Stimulated activated CD4-positive, alpha-beta T cell treated with anti-CD3 and anti-CD28 coated beads, Interleukin-1b, Interleukin-23, amount 100 ng/mL, for 1 hour (primary cell): ENCODE measurements at places on chromosomes 7 and 10.

- no peak for DNase-seq
Observed at GRCh38 chr10:96984541-96985131, 152.5 kb downstream of the LCOR start.

- DNase-seq, result no peak
Observed at GRCh38 chr7:78953726-78954363, 499.6 kb downstream of the MAGI2 start.

DNA sequence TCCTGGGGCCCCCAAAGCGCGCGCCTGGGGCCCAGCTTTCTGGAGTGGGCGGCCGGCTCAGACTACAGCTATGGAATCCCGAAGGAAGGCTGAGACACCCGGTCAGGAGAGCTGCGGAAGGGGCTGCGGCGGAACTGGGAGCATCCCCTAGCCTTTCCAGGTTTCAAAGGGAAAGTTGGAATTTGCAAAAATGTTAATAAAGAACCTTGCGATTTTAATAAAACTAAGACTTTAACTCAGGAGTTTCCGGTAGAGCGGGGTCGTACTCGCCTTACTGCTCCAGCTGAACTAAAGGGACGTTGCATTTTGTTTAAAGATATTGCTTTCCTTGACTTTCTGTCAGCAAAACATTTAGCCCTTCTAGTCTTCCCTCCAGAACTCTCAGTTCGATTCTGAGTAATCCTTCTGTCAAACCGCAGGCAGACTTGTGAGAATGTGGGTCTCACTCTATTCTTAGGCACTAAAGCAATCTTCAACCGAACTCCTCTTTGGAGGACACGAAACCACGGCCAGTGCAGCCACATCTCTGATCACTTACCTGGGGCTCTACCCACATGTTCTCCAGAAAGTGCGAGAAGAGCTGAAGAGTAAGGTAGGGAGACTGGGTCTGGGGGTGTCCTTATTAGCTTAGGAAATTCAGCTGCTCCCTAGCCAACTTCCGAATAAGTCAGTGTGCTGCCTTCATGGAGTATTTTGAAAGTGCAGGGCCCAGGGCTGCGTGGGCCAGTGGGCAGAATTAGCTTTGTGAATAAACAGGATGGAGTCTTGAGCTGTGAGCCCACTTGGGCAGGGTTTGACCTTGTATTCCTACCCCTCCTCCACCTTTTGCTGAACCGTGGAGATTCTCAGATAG, 1.9 kb downstream of the CYP26A1 start:
- no peak for DNase-seq

DNA sequence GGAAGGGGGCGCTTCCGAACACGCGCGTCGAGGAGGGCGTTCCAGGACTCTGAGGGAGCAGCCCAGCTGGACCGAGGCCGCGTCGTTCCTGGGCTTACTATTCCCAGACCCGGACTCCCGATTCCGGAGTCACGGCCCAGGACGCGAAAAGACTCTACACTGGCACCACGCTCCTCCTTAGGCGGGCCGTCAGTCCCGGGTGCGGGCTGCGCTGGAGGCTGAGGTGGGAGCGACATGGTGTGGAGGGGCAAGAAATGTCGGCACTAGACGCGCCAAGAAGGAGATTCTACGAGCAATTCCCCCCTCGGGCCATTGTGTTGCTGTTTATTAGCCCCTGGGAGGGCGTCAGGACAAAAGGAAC, 584 bp upstream of the RUNDC3B start:
- DNase-seq, result no peak

GRCh38 chr7:94426980-94427875, 32.5 kb downstream of the COL1A2 start:
- no peak for DNase-seq

GRCh38 chr7:41828911-41829310, 126.0 kb upstream of the INHBA start:
- no peak for DNase-seq

GRCh38 chr7:73597978-73598782, 19.8 kb upstream of the TBL2 start:
- DNase-seq, result no peak

GRCh38 chr7:141679014-141679413, 23.0 kb downstream of the DENND11 start:
- no peak for DNase-seq

- no peak for DNase-seq
Observed at GRCh38 chr10:78830976-78831375, 237.8 kb upstream of the ZMIZ1 start.

DNA sequence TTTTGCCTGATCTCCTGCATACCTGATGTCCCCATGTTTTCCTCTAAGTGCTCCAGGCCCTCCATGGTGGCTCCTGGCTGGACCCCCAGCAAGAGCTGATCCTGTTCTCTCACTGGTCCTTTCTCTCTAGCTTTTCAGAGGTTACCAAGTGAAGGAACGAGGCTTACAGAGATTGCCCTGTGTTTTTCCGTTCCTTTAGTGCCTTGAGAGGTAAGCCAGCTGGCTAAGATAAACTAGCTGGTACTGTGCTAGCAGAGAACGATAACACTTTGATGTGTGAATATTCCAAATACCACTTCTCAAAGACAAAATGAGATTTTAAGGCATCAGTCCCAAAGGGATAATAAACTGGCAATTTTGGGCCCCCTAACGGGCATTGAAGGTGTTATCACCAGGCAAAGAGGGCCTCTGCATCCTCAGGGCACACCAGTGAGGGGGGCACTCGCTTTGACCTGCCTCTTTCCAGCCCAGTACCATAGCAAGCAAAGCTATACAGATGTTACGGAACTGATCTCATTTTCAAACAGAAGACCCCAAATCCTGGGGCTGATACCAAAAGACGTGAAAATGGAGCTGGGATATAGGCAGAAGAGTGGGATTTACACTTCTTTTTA, 8.4 kb upstream of the CCNY start:
- no peak for DNase-seq

DNA sequence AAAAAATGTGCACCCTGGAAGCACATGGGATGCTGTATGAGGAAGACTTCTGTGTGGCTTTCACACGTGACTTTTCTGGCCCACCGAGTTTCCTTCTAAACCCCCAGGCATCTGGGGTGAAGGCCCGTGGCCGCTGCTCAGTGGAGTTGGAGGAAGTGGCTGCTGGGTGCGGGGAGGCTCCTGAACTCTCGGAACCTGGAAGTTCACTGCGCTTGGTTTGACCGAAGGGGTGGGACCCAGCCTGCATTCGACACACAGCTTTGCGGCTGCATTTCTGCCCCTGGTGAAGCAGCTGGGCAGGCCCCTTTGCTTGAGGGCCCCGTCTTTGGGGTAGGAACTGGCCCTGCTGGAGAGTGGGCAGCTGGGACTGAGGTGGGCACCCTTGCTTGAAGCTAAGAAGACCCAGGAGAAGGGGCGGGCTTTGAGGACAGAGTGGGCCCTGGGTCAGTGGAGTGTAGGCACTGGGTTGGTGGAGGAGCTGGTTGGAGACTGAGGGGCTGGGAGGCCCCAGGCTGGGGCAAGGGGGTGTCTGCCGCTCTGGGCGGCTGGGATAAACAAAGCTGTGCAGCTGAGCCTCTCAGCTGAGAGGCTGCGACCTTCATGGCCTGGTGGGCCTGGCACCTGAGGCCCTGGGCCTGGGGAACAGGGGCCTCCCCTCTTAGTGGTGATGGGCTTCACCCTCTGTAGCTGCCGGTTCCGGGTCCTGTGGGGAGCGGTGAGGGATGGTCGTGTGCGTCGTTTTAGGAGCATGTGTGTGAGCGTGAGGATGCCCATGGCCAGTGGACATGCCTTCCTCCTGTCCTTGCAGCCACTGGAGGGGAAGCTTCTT, 78.0 kb downstream of the INPP5A start:
- no peak for DNase-seq

DNA sequence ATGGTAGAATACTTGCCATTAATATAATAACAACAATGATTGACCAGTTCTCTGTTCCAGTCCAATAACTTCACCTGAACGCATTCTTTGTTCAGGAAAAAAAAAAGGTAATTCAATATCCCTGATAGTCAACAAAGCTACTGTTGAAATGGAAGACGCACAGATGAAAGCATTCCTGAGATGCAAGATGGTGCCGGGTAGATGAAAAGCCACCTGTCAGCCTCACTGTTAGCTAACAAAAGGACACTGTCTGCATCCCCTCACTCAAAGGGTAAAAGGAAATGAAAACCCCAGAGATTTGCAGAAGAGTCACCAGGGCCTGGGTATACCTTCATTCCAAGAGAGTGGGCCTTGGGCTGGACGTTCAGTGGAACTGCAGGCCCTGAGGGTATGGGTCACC, 357.4 kb downstream of the PLXNA4 start:
- no peak for DNase-seq

GRCh38 chr10:62136931-62137330, 131.7 kb downstream of the RTKN2 start:
- DNase-seq, result no peak

- DNase-seq, result no peak
Observed at GRCh38 chr7:88437132-88437531, 130.4 kb upstream of the STEAP4 start.

GRCh38 chr10:113920875-113921274, 66.4 kb downstream of the NHLRC2 start:
- DNase-seq, result no peak

DNA sequence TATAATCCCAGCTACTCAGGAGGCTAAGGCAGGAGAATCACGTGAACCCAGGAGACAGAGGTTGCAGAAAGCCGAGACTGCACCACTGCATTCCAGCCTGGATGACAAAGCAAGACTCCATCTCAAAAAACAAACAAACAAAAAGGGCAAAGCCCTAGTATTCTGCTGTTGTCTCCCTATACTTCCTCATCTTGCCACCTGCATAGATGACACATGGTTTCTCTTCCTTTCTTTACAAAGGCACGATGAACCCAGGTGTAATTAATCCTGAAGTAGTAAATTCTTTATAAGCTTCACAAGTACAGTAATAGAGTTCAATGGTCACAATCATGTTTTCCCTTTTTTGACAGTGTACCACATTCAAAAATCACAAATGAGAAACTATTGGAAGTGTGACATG, 9.8 kb upstream of the ZNF727 start:
- DNase-seq, result no peak

GRCh38 chr10:73819513-73820093, 8.2 kb upstream of the NDST2 start:
- no peak for DNase-seq

DNA sequence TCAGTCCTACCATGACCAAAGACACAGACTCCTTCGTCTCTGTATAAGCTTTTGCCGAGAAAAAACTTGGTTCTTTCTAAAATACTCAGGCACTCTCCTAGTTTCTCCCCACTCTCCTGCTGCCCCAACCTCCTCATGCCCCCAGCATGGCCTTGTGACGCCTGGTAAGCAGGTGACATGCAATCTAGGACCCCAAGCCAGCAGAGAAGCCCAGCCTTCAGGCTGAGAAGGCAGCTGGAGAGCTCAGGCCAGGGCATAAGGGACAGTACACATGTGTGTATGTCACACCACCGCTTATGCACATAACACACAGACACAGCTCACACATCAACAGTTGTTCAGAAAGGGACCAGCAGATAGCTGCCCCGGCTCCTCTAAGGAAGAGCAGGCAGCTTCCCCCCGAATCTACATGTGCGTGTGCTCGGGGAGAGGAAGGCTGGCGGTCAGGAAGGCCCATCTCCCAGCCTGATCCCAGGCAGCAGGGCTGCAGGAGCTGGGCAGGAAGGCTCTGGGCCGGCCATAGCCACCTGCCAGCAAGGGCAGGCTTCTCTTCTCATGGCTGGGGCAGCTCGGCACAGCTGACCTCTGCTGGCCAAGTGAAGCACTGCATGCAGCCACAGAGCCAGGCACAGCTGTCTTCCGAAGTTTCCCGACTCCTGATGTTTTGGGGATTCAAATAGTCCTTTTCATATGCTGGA, 8.5 kb downstream of the DDX56 start:
- DNase-seq, result no peak

DNA sequence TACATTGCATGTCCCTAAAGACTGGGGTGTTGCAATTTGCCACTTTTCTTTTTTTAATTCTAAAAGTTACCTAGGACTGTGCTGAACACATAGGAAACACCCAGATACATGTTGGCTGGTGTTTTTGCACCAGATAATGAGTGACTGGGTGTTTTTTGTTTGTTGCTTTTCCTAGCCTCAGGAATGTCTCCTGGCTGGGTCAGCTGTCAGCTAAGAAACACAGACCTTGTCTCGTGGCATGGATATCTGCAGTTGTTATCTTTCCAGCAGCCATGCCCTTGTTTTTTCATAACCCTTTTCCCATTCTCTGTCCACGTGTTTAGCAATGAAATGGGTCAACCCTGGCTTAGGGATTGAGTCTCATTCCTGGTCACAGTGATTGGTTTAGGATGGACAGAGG, 433.9 kb upstream of the ZMIZ1 start:
- DNase-seq, result no peak

GRCh38 chr7:127979728-127980126, 51.5 kb downstream of the LRRC4 start:
- no peak for DNase-seq

GRCh38 chr10:69644658-69645295, 14.7 kb downstream of the FAM241B start:
- DNase-seq, result no peak

DNA sequence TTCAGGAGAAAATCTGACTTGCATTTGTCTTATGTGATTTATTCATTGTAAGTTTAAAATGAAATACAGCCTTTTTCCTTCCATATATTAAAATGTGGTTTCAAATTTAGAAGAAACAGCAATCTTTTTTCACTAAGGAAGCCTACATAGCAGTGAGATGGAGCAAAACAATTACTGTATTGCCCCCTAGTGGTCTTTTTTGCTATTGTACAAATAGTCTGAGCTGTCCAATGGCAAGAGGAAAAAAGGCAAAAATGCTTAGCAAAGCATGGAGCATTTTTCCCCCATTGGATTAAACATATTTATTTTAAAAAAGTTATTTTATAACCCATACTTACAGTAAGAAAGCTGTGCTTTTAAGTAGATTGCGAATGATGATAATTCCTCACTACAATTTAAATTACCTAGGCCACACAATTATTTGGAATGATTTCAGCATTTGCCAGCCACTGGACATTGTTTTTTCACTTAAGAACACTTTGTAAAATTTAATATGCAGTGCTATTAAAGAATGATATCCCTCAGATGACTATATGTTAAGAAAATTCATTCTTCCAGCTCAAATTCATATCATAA, 119.5 kb downstream of the CPED1 start:
- no peak for DNase-seq
